Astrocyte (in vitro differentiated cells and primary cell): ENCODE measurements at places on chromosomes 12 and 14. TPM values are rescaled to one million over a fixed set of nuclear protein-coding genes. Genes with fewer than 3 reads are reported as not detected.

GRCh38 chr14:23346693-23347405 is 5.8 kb downstream of the SLC22A17 start:
- no peak overlapping the region for H3K4me3 ChIP-seq
- peaks cover 3% of the 10 kb centered on the region for H3K27me3 ChIP-seq
- H3K36me3 ChIP-seq, result no peaks in the 10 kb centered on the region
- H3K4me1 ChIP-seq, result no peaks in the 10 kb centered on the region

GRCh38 chr14:68363843-68364767 is 428.8 kb downstream of the ZFP36L1 start:
- H3K36me3 ChIP-seq, result no peaks in the 10 kb centered on the region
- peak overlapping the region; percentile 98 for H3K27ac ChIP-seq
- H3K4me3 ChIP-seq, result no peak overlapping the region
- no peaks in the 10 kb centered on the region for H3K27me3 ChIP-seq
- peaks cover 42% of the 10 kb centered on the region for H3K4me1 ChIP-seq

Gene PLD4
- total RNA-seq, result 0.14 and 0.60 TPM in 2 replicates

DNA sequence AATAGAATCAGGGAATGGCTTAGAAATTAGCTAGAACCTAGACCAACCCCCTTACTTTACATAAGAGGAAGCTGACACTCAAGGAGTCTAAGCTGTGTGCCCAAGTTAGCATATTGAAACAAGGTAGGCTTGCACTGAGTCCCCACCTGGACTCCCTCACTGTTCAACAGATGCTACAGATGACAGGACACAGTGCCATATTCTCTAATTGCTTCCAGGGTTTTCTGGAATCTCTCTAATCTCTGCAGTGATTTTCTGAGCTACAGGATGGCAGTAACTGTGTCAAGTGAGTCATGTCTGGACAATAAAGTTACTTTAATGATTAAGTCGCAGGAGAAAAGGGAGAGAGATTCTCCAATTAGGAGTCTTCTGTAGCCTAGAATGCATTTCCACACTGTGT is 35.8 kb downstream of the AKAP6 start:
- peaks cover 17% of the 10 kb centered on the region for H3K4me1 ChIP-seq
- no peaks in the 10 kb centered on the region for H3K36me3 ChIP-seq
- no peak overlapping the region for H3K27ac ChIP-seq
- no peaks in the 10 kb centered on the region for H3K27me3 ChIP-seq
- H3K4me3 ChIP-seq, result no peak overlapping the region

Gene C1S
- total RNA-seq, result 5.2 and 6.2 TPM in 2 replicates
